ENCODE measurements at places on chromosomes 11 and 22.
A peak's percentile ranks its signal among the peaks of the same experiment; 100 is the strongest.

- DNase-seq: no peak
Measured at GRCh38 chr22:24758164-24758799, 16.2 kb downstream of the PIWIL3 start.

DNA sequence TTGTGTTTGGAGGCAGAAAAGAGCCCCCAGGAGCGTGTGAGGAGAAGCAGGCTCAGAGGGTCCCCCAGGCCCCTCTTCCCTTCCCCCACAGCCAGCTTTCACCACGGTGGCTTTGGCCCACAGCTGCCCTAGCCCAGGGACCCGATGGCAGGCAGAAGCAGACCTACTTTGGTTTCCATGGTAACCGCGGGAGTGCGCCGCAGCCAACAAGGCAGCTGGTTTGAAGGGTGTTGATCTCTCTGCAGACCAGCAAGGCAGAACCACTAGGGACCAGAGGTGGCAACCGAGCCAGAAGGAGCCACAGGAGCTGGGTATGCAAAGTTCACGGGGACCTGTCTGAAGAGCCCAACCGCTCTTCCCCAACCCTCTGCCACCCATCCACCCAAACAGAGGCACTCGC lies 69.4 kb downstream of the BUD13 start:
- no peak for DNase-seq

- DNase-seq: peak; percentile 42
Measured at GRCh38 chr11:122717264-122717867, 61.8 kb downstream of the UBASH3B start.

GRCh38 chr11:119573858-119574257 lies 150.9 kb upstream of the THY1 start:
- no peak for DNase-seq

DNA sequence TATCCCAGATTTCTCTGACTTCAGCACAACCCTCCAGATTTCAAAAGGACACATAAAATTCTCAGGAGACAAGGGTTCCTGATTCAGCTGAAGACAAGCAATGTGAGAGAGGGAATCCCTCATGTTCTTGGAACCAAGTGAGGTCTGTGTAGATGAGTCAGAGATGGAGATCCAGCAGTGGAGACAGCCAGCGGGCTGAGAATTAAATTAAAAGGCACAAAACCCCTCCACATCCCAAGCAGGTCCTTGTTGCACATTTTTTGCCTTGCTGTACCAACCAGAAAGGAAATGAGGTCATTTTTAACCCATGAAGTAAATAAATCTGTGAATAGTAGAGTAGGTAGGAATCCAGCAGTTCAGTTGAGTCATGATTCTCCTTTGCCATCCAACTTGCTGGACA lies 9.7 kb downstream of the MTNR1B start:
- no peak for DNase-seq
